ENCODE measurements at places on chromosomes 5 and 9. TPM values are rescaled to one million over a fixed set of nuclear protein-coding genes. Genes with fewer than 3 reads are reported as not detected.

- no peak for DNase-seq
Measured at GRCh38 chr5:116455061-116455460, 119.6 kb downstream of the SEMA6A start.

- no peak for DNase-seq
Measured at GRCh38 chr5:41414598-41414997, 95.8 kb downstream of the PLCXD3 start.

DNA sequence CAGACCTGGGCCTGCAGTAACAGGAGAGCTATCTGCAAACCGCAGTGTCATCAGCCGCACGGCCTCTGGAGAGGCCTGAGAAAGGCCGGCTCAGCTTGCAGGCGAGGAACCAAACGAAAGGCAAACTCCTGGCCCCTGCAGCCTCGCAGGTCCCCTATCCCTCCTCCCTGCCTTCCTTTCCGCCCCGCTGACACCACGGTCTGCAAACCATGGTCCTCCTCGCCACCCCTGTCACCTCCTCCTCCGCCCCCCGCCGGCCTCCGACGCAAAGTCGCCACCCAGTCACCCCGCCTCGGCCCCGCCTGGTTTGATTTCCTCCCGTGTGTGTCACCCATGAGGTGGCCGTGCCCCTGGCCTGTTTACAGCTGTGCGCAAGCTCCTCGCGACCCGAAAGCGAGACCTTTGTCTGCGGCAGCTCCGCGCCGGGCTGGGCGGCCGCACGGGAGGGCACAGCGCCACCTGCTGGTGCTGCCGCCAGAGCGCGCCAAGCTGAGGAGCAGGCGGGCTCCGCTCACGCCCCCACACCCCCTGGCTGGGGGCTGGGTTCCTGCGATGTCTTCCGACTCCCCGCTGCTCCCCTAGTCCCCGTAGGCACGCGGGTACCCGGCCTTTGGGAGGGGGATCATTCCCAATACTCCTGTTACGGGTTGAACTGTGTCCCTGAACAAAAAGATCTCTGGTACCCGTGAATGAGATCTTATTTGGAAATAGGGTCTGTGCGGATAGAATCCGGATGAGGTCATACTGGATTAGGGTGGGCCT lies 19.4 kb downstream of the GBGT1 start:
- peak; percentile 92 for DNase-seq

DNA sequence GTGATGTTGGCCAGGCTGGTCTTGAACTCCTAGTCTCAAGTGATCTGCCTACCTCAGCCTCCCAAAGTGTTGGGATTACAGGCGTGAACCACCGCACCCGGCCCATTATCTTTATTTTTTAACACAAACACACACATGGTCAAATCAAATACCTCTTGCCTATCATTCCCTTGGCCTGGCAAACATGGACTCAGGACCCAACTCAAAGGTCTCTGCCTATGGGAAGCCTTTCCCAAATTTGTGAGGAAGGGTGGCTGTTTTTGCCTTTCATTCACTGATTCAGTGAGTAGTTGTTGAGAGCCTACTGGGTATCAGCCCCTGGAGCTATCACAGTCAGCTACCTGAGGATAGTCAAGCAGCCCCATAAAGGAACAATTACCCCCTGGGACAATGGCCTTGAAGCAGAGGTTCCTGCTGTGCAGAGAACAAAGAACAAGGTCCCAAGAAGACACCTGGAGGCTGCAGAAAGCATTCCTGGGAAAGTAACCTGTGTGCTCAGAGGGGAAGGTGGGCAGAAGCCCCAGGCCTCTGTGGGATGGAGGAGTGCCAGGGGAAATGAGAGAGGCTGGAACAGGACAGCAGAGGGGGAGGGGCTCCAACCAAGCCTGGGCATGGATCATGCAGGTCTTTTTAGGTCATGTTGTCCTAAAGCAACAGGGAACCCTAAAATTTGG lies 126.4 kb downstream of the CRB2 start:
- DNase-seq = no peak

DNA sequence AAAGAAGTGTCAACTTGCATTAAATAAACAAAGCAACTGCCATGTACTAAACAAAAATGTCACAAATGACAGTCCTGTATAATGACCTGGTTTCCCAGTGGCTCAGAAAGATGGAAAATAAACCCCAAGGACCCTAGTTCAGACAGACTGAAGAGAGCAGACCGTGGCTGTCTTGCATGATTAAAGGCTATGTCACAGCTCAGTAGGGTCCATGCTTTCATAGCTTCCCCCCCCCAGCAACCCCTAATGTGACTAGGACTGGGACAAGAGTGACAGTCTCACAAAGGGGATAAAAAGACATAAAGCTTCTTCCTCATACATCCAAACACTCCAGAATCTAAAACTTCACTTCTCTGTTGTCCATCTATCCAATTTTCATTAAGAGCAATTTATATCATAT lies 113.6 kb downstream of the NR6A1 start:
- no peak for DNase-seq

- DNase-seq = no peak
Measured at GRCh38 chr5:155905364-155905763, 421.6 kb upstream of the SGCD start.

DNA sequence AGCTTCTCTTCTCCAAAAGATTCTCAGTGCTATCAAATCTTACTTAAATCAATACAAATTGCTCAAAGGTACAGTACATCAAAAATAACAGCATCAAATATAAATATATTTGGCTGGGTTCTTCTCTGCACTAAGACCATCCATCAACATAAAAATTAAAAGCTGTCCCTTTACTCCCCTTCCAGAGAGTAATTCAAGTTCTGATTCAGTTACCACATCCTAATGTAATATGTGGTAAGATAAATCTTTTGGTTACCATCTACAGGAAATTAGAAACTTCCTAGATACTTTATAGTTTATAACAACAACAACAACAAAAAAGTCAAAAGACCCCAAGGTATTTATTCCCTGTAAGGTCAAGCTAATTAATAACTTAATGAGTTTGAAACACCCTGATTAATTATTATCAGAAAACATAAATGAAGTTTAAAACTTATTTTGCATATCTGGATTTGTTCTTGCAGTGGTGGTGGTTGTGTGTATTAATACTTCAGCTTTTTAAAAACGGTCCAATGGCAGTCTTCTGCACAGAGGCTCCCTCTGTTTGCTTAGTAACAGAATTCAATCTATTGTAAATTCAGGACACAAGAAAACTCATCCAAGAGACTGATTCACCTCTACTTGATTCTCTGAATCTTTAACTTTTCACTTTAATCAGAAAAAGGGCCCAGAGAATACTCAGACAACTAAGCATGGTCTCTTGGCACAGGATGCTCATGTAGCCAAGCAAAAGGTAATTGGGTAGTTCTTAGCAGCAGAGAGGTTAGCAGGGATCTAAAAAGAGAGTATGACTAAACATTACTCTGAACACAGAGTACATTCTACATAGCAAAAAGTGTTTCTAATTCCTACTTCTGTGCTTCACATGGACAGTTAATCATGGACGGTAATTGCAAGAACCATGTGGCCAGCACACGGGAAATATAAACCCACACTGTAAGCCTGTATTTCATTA lies 20.1 kb downstream of the DIAPH1 start:
- DNase-seq = no peak

DNA sequence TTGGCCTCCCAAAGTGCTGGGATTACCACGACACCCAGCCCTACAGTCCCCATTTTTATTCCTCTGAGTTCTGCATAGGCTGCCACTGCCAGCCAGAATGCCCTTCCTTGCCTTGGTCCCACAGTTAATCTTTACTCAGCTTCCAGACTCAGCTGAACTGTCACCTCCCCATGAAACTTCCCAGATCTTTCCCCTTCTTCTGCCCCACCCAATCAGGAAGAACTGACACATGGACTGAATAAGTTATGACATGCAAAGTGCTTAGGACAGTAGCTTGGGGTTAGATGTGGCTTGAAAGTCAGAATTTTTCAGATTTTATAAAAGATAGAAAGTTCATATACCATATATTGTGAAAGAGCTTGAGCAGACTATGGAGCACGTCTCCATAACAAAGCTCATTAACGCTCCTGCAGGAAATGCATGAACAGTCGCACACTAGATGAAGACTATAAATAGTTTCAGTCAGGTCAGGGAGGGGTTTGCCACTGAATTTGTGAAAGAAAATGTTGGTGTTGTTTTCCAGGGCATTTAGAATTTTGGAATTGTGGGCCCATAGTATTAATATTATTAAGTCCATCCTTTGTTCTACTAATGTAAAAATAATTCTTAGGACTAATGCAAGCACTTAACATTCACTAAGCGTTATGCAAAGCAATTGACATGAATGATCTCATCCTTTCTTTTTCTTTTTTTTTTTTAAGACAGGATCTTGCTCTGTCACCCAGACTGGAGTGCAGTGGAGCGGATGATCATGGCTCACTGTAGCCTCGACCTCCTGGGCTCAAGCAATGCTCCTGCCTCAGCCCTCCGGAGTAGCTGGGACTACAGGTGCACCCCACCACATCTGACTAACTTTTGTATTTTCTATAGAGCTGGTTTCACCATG lies 36.1 kb upstream of the DENND1A start:
- no peak for DNase-seq

DNA sequence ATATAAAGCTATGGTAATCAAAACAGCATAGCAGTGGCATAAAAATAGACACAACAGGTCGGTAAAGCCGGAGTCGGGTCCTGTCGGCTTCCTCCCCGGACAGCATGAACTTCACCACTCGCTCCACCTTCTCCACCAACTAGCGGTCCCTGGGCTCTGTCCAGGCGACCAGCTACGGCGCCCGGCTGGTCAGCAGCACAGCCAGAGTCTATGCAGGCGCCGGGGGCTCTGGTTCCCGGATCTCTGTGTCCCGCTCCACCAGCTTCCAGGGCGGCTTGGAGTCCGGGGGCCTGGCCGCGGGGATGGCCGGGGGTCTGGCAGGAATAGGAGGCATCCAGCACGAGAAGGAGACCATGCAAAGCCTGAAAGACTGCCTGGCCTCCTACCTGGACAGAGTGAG lies 124.0 kb downstream of the CSNK1G3 start:
- DNase-seq = no peak

DNA sequence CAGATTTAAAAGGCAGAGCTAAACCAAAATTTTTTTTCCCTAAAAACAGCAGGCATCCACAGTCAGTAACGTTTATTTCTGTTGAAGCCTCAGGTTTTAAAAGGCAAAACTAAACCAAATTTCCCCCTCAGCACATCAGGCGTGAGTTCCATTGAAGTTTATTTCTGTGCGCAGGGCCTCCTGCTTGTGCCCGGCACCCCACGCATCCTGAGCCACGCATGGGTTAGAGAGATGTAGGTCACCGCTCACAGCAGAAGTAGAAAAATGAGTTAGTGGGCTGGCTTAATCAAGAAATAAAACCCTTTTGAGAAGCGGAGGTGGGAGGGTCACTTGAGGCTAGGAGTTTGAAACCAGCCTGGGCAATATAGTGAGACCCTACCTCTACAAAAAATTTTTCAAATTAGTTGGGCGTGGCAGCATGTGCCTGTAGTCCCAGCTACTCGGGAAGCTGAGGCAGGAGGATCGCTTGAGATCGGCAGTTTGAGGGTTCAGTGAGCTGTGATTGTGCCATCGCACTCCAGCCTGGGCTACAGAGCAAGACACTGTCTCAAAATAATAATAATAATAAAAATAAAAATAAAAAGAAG lies 75.6 kb upstream of the SPIN1 start:
- DNase-seq = no peak

GRCh38 chr5:31587546-31587945 lies 51.4 kb upstream of the PDZD2 start:
- no peak for DNase-seq

DNA sequence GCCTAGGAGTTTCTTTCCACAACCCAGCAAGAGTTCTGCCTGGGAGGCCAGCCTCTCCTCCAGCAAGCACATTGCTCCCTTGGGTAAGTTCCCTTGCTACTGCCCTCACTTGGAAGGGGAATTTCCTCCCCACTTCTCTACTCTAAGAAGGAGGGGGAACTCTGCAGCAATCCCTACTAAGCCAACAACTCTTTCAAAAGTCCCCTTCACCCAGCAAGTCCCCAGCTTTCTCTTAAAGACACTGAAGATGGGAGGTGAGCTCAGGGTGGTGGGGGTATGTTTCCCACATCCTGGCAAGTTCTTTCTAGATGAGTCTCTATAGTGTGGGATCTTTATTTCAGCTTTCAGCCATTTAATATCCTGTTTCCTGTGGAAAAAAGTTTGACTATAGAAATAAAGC lies 49.0 kb downstream of the PDE8B start:
- DNase-seq = no peak

The MCIDAS gene
- not detected for polyA plus RNA-seq

The ISCA1 gene
- 74.7 TPM for polyA plus RNA-seq

The AK1 gene
- polyA plus RNA-seq = 270 TPM

The C5orf52 gene
- polyA plus RNA-seq = not detected

The ZNF367 gene
- polyA plus RNA-seq = 7.1 TPM

The TRMT10B gene
- polyA plus RNA-seq = 15.5 TPM
